ENCODE measurements at places on chromosomes 6 and 20.
A peak's percentile ranks its signal among the peaks of the same experiment; 100 is the strongest.

DNA sequence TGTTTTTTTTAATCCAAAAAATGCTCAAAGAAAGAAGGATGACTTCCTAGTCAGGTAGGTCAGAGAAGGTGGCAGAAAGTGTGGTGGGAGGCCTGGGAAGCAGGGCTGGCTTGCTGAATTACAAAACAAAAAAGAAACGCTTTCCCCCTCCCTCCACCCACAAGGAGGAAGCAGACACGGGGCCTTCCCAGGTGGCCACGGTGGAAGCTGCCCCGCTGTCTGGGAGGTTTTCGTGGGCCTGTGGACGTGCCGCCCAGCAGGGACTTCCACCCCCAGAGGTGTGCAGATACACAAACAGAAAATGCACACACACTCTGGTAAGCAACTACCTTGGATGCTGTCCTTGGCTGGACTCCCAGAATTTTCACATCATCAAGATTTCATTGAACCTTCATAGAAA, 198.2 kb upstream of the CDH4 start:
- DNase-seq = no peak
- H3K4me1 ChIP-seq = no peaks in the 10 kb centered on the region
- H3K36me3 ChIP-seq = no peaks in the 10 kb centered on the region
- H3K27ac ChIP-seq = no peak overlapping the region
- no peak overlapping the region for H3K4me3 ChIP-seq

DNA sequence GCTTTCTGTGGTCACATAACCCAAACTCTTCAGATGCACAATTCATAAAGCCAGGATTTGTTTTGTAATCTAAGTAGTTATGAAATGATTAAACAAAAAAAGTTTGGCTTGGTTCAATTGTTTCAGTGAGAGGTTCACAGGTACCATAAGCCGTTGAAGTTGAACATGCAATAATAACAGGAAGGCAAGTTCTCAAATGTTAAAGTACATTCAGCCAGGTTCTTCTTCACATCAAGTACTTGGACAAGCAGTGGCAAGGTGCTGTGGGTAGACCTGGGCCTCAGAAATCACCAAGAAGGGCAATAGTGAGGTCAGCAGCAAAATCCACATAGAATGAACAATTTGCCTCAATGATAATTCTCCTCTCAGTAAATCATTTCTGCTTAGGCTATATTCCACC, 175.5 kb downstream of the EPM2A start:
- no peak for DNase-seq
- H3K4me3 ChIP-seq = no peak overlapping the region
- no peaks in the 10 kb centered on the region for H3K27me3 ChIP-seq
- H3K36me3 ChIP-seq = no peaks in the 10 kb centered on the region

DNA sequence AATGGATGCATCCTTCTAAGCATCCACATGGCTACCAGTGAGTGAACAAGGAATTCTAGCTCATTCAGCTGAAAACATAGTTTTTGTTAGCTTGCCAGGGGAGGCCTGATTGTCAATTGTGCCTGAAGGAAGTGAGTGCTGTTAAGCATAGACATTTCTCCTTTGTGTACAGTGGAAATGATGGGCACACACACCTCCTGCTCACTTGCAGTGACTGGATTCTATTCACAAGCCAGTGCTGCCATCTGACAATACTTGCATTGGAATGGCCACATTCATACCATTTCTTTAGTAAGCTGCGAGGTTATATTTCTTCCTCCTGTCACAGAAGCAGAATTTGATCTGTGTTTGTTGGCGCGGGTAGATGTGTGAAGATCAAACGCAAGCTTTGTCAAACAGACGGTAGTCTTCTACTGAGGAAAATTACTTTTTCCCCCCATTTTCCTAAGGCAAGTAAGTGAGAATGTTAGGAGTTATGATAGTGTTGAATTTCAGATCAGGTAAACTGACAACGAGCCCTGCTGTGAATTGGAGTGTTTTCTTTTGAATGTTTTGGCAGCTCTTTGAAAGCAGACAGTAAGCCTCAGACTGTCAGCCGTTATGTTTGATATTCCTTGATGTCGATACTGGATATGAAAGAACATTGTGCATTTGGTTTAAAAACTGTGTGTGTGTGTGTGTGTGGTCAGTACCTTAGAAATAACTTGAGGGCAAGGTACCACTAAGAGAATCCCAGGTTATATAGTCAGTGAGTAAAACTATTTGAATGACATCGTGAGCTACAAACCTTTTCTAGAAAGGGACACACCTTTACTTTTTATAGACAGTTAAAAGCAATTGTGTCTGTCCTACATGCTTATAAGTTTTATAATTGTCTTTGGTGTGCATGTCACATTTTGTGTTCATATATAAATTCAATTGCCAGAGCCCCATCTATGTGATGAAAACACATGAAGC, 84.2 kb upstream of the BMP2 start:
- no peaks in the 10 kb centered on the region for H3K36me3 ChIP-seq
- DNase-seq = no peak
- no peaks in the 10 kb centered on the region for H3K27me3 ChIP-seq
- H3K4me3 ChIP-seq = no peak overlapping the region

- no peaks in the 10 kb centered on the region for H3K27me3 ChIP-seq
- H3K4me3 ChIP-seq = no peak overlapping the region
- DNase-seq = no peak
- H3K36me3 ChIP-seq = no peaks in the 10 kb centered on the region
Measured at GRCh38 chr20:46809706-46810360, 84.8 kb upstream of the EYA2 start.

DNA sequence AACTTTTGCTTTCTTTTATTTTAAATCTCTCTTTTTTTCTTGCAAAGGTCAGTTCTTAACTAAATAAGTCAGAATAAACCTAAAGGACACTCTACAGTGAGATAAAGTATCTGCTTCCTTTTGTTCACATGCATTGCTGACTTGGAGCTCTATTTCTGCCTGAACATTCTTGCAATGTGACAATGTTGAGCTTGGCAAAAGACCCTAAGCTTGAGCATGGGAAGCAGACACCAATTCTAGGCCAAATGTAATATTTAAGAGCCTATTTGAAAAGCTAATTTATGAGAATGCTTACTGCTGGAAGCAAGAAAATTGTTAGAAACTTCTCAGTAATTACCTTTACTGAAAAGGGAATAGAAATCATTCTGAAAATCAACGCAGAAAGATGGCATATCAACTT, 556.2 kb downstream of the CBLN4 start:
- no peak for DNase-seq
- H3K36me3 ChIP-seq = no peaks in the 10 kb centered on the region
- H3K27me3 ChIP-seq = no peaks in the 10 kb centered on the region
- H3K27ac ChIP-seq = no peak overlapping the region
- H3K4me1 ChIP-seq = no peaks in the 10 kb centered on the region
- H3K4me3 ChIP-seq = no peak overlapping the region

DNA sequence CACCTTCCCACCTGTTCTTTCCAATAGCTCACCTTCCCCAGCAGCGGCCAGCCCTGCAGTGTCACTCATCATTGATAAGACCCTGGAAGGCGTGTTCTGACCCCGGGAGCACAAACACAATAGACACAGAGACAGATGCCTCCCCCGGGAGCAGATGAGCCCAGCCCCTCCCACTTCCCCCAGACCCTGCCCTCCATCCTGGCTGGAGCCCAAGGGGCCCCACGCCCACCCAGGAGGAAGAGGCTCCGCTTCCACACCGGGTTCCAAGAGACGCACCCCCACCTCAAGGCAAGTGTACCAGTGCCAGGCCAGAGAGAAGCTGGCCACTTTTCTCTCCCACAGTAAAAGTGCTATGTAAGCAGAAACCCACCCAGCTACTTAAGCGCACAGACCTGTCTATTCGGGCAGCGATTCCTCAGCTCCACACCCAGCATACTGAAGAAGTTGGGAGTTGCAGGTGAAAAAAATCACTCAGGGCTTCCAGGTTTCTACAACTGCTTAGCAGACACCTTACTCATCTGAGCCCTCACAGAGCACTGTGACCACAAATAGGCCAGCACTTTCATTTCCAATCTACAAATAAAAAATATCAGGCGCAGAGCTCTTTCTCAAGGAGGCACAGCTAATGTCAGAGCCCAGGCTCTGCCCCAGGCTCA, 93.4 kb upstream of the NXT1 start:
- H3K4me1 ChIP-seq = no peaks in the 10 kb centered on the region
- no peak for DNase-seq

- peaks cover 6% of the 10 kb centered on the region for H3K4me1 ChIP-seq
- peaks cover 4% of the 10 kb centered on the region for H3K36me3 ChIP-seq
- DNase-seq = no peak
- H3K4me3 ChIP-seq = no peak overlapping the region
Measured at GRCh38 chr6:5208471-5208971, 52.2 kb downstream of the LYRM4 start.

GRCh38 chr20:22429175-22430153, 154.9 kb downstream of the FOXA2 start:
- no peaks in the 10 kb centered on the region for H3K4me1 ChIP-seq
- H3K27ac ChIP-seq = no peak overlapping the region
- H3K4me3 ChIP-seq = no peak overlapping the region
- H3K27me3 ChIP-seq = peaks cover 66% of the 10 kb centered on the region
- no peaks in the 10 kb centered on the region for H3K36me3 ChIP-seq
- no peak for DNase-seq

- no peaks in the 10 kb centered on the region for H3K36me3 ChIP-seq
- no peaks in the 10 kb centered on the region for H3K27me3 ChIP-seq
- peak overlapping the region; percentile 93 for H3K27ac ChIP-seq
- H3K4me3 ChIP-seq = peak overlapping the region; percentile 72
- peaks cover 14% of the 10 kb centered on the region for H3K4me1 ChIP-seq
- DNase-seq = no peak
Measured at GRCh38 chr6:26022132-26022472, 59.5 kb downstream of the TRIM38 start.

DNA sequence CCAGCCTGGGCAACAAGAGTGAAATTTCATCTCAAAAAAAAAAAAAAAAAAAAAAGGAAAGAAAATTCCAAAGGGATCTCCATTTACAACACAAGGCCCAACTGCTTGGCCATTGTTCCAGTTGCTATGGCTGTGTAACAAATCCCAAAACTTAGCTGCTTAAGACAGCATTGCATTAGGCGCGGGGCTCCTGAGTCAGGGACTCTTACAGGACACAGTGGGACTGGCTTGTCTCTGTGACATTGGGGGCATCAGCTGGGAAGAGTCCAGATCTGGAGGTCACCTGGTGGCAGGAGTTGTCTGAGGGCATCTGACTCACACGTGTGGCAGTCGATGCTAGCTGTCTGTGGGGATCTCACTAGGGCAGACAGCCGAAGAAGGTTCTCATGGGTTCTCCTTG, 35.6 kb downstream of the TTLL9 start:
- peaks cover 2% of the 10 kb centered on the region for H3K27me3 ChIP-seq
- peak overlapping the region; percentile 18 for H3K27ac ChIP-seq
- peaks cover 14% of the 10 kb centered on the region for H3K4me1 ChIP-seq
- H3K4me3 ChIP-seq = no peak overlapping the region

- no peak overlapping the region for H3K27ac ChIP-seq
- no peaks in the 10 kb centered on the region for H3K36me3 ChIP-seq
- H3K4me3 ChIP-seq = no peak overlapping the region
Measured at GRCh38 chr6:151822252-151823111, 15.0 kb downstream of the ESR1 start.

- no peaks in the 10 kb centered on the region for H3K27me3 ChIP-seq
- H3K4me3 ChIP-seq = no peak overlapping the region
- H3K4me1 ChIP-seq = no peaks in the 10 kb centered on the region
- H3K36me3 ChIP-seq = no peaks in the 10 kb centered on the region
- H3K27ac ChIP-seq = no peak overlapping the region
- DNase-seq = no peak
Measured at GRCh38 chr20:24742436-24742835, 206.6 kb upstream of the CST7 start.

DNA sequence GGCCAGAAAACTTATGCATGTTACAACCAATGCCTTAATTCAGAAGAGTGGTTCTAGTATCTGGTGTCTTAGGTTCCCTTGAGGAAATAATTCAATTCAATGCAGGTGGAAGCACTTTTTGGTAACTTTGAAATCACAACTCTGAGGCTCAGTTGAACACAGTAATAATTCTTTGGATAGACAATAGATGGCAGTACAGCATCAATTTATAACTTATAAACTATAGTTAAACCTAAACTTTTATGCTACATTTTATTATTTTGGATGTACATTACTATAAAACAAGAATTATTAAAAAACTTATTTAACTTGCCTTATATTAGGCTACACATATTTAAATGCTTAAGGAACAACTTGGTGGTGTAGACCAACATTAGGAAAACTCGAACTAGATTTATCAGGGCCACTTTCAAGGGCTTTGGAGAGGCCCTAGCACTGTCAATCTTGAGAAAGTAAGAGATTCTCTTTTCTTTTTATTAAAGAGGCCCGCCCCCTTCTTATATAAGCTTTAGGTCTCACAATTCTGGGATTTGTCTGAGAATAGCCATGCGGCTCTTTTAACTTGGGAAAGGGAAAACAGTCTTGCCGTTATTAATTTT, 85.9 kb downstream of the CRYBG1 start:
- H3K36me3 ChIP-seq = no peaks in the 10 kb centered on the region
- H3K4me1 ChIP-seq = peaks cover 3% of the 10 kb centered on the region
- no peak overlapping the region for H3K27ac ChIP-seq
- H3K4me3 ChIP-seq = no peak overlapping the region
- H3K27me3 ChIP-seq = no peaks in the 10 kb centered on the region
- no peak for DNase-seq

GRCh38 chr20:17427638-17428037, 103.5 kb downstream of the BFSP1 start:
- DNase-seq = no peak
- no peak overlapping the region for H3K4me3 ChIP-seq
- no peaks in the 10 kb centered on the region for H3K36me3 ChIP-seq
- H3K27me3 ChIP-seq = no peaks in the 10 kb centered on the region
- no peaks in the 10 kb centered on the region for H3K4me1 ChIP-seq
- no peak overlapping the region for H3K27ac ChIP-seq

- H3K27ac ChIP-seq = no peak overlapping the region
- H3K36me3 ChIP-seq = no peaks in the 10 kb centered on the region
- H3K4me1 ChIP-seq = peaks cover 26% of the 10 kb centered on the region
- no peak for DNase-seq
Measured at GRCh38 chr20:34015401-34016335, 22.0 kb downstream of the RALY start.

GRCh38 chr6:110609101-110609500, 132.7 kb upstream of the SLC22A16 start:
- DNase-seq = no peak
- H3K4me1 ChIP-seq = peaks cover 6% of the 10 kb centered on the region
- H3K27ac ChIP-seq = no peak overlapping the region
- H3K27me3 ChIP-seq = no peaks in the 10 kb centered on the region
- H3K36me3 ChIP-seq = no peaks in the 10 kb centered on the region

- H3K4me3 ChIP-seq = no peak overlapping the region
- H3K36me3 ChIP-seq = no peaks in the 10 kb centered on the region
- no peak for DNase-seq
- H3K27ac ChIP-seq = no peak overlapping the region
Measured at GRCh38 chr6:106886922-106887797, 87.4 kb downstream of the CD24 start.

DNA sequence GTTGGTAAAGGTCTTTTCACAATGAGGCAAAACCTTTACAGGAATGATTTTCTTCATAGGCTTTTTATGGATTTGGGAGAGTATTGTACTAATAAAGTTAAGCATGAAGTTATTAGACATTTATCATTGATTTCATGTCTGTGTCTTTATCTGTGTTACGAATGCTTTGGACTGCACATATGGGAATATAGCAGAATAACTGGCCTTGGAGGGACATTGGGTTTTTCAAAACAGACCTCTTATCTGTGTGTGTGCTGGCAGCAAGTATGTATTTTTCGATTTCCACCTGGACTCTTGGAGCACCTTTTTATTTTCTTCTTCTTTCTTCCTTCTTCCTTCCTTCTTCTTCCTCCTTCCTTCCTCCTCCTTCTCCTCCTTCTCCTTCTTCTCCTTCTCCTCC, 74.6 kb downstream of the CDKAL1 start:
- no peak for DNase-seq
- no peaks in the 10 kb centered on the region for H3K36me3 ChIP-seq
- H3K4me1 ChIP-seq = no peaks in the 10 kb centered on the region
- no peak overlapping the region for H3K4me3 ChIP-seq
- no peaks in the 10 kb centered on the region for H3K27me3 ChIP-seq
- no peak overlapping the region for H3K27ac ChIP-seq

Data from H1 (cell line).